Heart left ventricle (tissue), 16 donors: ENCODE measurements at places on chromosomes 3 and 15. TPM values are rescaled to one million over a fixed set of nuclear protein-coding genes. Genes with fewer than 3 reads are reported as not detected.

Gene SLCO2A1
- total RNA-seq = 23.1 TPM

Gene POTEB2
- total RNA-seq = not detected

Gene GPR156
- not detected for total RNA-seq

Gene RAB27A
- total RNA-seq = 4.8 TPM

Gene KIF23
- not detected for total RNA-seq

Gene ISL2
- not detected for total RNA-seq

Gene THSD4
- total RNA-seq = 93.2 TPM

Gene EOMES
- not detected for total RNA-seq

Gene NR2E3
- not detected for total RNA-seq

Gene COL6A5
- total RNA-seq = 0.14 TPM

Gene SCN10A
- 0.05 TPM for total RNA-seq

Gene TM4SF4
- not detected for total RNA-seq

Gene MYZAP
- 945 TPM for total RNA-seq

Gene EPHA3
- total RNA-seq = 7.3 TPM

Gene CCDC50
- 75.7 TPM for total RNA-seq

Gene DAZL
- not detected for total RNA-seq

Gene GHSR
- total RNA-seq = not detected

Gene TAMM41
- 4.5 TPM for total RNA-seq

Gene DUOXA2
- total RNA-seq = not detected

Gene SOX2
- total RNA-seq = 1.1 TPM

Gene SLC22A14
- total RNA-seq = not detected

Gene WDR93
- total RNA-seq = not detected

Gene UMPS
- total RNA-seq = 7.1 TPM

Gene PLXND1
- total RNA-seq = 218 TPM

Gene KLHL40
- 0.60 TPM for total RNA-seq

Gene PTX3
- 0.93 TPM for total RNA-seq

Gene SLC25A20
- total RNA-seq = 95.2 TPM

Gene TRPM1
- not detected for total RNA-seq

Gene THAP10
- 5.9 TPM for total RNA-seq

Gene ATP2C1
- total RNA-seq = 54.9 TPM

Gene ST3GAL6
- total RNA-seq = 38.9 TPM

Gene AGBL1
- not detected for total RNA-seq

Gene RTP3
- not detected for total RNA-seq

Gene KCNMB3
- total RNA-seq = 0.51 TPM

Gene NEDD4
- total RNA-seq = 10.4 TPM

Gene KY
- 8.6 TPM for total RNA-seq

Gene ZCWPW2
- 0.94 TPM for total RNA-seq

Gene TTLL13
- total RNA-seq = not detected
